T-helper 2 cell (primary cell): ENCODE measurements at places on chromosomes 7 and 10.

- no peak for DNase-seq
Observed at GRCh38 chr7:15972862-15973275, 286.4 kb upstream of the MEOX2 start.

GRCh38 chr7:122260336-122260735 is 44.2 kb downstream of the FEZF1 start:
- DNase-seq = no peak

DNA sequence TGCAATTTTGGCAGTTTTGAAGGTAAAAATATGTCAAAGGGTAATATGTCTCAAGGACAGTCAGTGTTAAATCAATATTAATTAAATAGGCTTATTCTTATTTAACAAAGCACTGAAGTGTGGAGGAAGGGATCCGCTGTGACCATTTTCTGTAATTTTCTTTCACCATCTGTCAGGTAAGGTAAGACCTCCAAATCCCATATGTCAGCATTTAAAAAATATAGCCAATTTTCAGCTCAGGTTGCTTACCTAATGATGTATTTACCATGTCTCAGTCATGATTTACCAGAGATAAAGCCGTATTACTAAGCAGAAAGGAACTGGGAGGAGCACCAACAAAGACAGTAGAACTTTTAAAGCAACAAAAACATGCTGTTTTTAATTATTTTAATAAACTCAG is 683.9 kb downstream of the CCSER2 start:
- DNase-seq = no peak

DNA sequence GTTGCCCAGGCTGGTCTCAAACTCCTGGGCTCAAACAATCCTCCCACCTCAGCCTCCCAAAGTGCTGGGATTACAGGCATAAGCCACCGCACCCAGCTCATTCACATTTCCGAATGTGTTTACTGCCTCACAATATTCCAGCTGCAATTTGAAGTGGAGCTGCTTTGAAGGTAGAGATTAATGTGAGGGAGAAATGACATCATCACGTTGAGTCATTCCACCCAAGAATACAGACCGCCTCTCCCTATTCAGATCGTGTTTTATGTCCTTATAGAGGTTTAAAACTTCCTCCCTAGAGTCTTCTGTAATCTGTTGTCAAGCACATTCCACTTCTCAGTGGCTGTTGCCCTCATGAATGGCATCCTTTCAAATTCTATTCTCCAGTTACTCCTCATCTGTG is 100.4 kb upstream of the PDGFA start:
- DNase-seq = no peak

DNA sequence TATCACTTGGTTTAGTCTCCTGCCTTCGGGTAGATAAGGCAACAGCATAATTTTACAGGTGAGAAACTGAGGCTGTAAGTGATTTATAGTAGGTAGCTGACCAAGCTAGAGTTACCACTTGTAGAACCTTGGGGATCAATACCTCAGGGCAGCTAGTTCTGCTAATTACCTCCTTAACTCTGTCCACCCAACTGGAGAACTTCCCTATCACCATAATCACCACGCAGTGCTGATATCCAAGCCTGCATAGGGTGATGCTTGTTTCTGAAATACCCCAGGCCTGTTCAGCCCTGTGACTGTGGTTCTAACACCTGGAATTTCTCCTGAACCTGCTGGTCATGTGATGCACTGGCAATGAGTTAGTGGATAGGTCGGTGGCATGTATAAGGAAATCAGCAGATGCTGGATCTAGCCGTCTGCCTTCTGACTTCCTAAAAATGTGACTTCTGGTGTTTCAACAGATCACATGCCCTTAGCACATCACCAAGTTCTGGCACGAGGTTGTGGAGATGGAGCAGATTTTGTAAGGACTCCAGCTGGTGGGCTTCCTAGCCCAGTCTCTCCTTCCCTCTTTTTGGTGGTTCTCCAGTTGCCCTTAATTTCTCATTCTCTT is 15.3 kb downstream of the PLAU start:
- no peak for DNase-seq

DNA sequence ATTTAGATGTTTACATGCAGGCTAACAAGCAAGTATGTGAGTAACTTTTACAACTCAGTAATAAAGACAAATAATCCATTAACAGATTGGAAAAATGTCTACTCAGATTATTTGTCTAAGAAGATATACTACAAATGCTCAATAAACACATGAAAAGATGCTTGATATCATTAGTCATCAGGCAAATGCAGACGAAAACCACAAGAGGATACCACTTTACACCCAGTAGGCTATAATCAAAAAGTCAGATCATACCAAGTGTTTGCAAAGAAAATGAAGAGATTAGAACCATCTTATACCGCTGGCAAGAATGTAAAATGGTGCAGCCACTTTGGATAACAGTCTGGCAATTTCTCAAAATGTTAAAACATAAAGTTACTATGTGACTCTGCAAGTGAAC is 84.1 kb downstream of the MALSU1 start:
- DNase-seq = no peak

GRCh38 chr10:89215511-89215910 is 8.4 kb upstream of the CH25H start:
- no peak for DNase-seq

DNA sequence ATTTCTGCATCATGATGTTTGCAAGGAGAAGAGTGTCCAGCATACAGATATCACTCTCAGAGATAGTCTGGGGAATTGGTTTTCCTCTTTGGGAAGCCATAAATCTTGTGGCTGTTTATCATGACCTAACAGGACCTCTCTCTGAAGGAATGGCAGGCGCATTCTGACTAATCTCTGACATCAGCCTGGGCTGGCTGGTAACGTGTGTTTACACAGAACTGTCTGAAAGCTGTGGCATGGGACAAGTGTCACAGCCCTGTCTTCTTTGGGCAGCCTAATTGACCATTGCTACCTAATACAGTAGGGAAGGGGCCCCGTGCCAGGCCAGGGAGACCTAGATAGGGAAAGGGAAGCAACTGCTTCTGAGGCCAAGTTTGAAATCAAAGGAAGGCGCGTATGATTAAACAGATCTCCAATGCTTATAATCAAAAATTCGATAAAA is 73.9 kb upstream of the CABCOCO1 start:
- no peak for DNase-seq

DNA sequence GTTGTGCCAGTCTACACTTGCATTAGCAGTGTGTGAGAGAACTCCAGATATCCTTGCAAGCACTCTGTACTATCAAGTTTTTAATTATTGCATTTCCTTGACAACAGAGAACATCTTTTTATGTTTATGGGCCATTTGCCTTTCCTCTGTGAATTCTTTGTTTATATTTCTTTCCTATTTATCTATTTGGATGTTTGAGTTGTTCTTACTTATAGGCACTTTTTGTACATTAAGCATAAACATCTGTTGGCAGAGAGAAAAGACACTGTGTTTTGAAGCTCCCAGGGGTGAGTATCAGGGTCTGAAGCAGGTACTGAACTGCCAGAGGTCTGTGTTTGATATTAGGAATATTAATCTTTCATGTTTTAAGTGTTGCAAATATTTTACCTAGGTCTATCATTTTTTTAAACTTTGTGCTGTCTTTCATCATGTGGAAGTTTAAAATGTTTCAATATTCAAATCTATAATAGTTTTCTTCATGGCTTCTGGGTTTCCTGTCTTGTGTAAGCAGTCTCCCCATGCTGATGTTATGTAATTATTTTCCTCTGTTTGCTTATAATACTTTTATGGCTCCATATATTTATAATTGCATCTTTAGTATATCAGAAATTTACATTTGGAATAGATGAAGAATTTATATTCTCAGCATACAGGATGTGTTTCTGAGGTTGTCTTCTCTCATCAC is 17.7 kb upstream of the PDCD4 start:
- DNase-seq = no peak

DNA sequence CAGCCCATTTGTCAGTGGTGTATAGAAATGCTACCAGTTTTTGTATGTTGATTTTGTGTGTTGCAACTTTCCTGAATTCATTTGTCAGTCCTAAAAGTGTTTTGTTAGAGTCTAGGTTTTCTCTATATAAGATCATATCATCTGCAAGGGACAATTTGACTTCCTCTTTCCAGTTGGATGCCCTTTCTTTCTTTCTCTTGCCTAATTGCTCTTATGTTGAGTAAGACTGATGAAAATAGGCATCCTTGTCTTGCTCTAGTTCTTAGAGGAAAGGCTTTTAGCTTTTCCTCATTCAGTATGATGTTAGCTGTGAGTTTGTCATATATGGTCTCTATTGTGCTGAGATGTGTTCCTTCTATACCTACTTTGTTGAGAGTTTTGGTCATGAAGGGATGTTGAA is 161.7 kb upstream of the TPK1 start:
- no peak for DNase-seq
